Suprapubic skin (tissue), 4 donors: ENCODE measurements at places on chromosomes 1 and 21. TPM values are rescaled to one million over a fixed set of nuclear protein-coding genes. Genes with fewer than 3 reads are reported as not detected.

The EDARADD gene
- 5.5 TPM for total RNA-seq

The TNFSF4 gene
- 0.29 TPM for total RNA-seq

GRCh38 chr21:44740742-44741141 is 29.4 kb upstream of the TSPEAR start:
- H3K27me3 ChIP-seq, result no peaks in the 10 kb centered on the region
- no peaks in the 10 kb centered on the region for H3K4me1 ChIP-seq
- no peak overlapping the region for H3K4me3 ChIP-seq
- peak; percentile 20 for DNase-seq

DNA sequence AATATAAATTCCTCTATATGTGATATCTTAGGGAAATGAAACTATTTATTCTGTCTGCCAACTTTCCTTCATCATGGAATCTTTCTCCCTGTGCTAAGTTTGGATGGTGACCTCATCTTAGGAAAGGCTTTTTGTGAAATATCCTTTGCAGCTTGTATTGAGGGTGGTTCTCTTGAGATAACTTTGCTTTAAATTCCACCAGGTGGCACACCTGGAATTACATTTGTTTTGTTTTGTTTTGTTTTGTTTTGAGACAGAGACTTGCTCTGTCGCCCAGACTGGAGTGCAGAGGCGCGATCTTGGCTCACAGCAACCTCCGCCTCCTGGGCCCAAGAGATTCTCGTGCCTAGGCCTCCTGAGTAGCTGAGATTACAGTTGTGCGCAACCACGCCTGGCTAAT is 7.6 kb upstream of the CD1A start:
- no peak overlapping the region for H3K4me3 ChIP-seq
- H3K4me1 ChIP-seq, result no peaks in the 10 kb centered on the region
- no peak overlapping the region for H3K27ac ChIP-seq
- H3K36me3 ChIP-seq, result no peaks in the 10 kb centered on the region

The RYR2 gene
- total RNA-seq, result 0.57 TPM
